ENCODE measurements at places on chromosomes 7 and 10.

GRCh38 chr7:99440195-99440594 lies 1.5 kb downstream of the CPSF4 start:
- no peak for DNase-seq

DNA sequence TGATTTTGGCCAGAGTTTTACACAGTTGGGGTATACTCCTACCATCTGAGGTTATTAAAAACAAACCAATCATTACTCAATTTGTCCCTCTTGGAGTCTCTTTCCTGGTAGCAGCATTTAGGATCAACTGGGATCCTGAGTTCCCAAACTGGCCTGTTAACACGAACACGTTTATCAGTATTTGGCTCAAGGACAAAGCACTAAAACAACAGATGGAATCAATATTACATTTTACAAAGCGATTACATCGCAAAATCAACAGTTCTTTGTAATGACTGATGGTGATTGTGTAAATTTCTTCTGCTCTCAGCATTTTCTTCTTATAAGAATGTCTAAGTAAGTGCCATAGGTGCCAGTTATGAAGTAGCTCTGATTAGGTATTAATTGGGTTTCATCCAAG lies 582.9 kb upstream of the ANKRD30A start:
- peak; percentile 62 for DNase-seq

- no peak for DNase-seq
Measured at GRCh38 chr7:13307040-13307439, 619.6 kb downstream of the ARL4A start.

DNA sequence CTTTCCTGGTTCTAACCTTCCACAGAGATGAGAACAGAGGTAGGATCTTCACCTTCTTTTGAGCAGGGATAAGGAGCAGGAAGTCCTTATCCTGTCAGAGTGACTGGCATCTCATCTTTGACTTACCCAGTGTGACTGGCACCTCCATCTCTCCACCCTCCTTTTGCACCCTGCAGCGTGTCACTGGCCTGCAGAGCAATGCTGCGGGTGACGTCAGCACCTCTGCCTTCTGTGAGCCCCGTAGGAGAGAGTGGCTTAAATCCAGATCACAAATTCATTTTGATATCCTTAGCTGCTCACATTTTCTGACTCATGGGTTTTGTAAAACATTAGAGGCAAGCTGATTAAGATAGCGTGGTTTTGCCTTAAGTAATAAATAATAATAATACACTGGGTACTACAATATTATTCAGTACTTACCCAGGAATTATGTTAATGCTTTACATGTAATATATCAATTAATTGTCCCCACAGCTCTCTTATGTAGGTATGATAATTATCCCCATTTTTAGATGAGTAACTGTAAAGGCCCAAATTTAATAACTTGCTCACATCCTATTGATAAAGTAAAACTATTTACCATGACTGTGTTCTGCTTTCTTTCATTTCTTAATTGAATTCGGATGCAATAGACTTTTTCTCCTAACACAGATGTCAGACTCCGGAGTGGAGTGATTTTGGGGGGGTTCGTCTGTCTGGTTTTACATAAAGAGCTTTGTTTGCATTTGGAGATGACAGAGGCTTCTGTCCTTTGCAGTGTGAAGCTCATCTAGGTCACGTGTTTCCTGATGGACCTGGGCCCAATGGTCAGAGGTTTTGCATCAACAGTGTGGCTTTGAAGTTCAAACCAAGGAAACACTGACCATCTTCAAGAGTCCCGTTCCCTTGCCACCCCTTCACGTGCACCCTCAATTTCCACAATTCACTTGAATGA lies 24.9 kb downstream of the MSRB2 start:
- DNase-seq: no peak

DNA sequence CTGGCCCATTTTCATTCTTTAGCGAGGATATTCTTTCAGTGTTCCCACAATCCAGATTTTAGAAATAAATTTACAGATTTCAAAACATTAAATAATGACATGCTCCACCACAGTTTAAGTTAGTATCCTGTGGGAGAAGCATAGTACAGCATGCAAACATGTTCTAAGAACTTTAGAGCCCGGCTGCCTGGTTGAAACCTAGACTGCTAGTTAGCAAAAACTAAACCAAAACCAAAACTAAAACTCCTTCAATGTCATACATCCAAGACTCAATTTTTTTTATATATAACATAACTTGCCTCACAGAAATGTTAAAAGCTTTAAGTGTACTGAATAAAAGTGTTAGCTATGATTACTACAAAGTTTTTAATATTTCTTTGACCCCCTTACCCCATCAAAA lies 17.0 kb downstream of the TRA2A start:
- no peak for DNase-seq

- DNase-seq: no peak
Measured at GRCh38 chr10:14205233-14205632, 125.5 kb downstream of the FRMD4A start.

DNA sequence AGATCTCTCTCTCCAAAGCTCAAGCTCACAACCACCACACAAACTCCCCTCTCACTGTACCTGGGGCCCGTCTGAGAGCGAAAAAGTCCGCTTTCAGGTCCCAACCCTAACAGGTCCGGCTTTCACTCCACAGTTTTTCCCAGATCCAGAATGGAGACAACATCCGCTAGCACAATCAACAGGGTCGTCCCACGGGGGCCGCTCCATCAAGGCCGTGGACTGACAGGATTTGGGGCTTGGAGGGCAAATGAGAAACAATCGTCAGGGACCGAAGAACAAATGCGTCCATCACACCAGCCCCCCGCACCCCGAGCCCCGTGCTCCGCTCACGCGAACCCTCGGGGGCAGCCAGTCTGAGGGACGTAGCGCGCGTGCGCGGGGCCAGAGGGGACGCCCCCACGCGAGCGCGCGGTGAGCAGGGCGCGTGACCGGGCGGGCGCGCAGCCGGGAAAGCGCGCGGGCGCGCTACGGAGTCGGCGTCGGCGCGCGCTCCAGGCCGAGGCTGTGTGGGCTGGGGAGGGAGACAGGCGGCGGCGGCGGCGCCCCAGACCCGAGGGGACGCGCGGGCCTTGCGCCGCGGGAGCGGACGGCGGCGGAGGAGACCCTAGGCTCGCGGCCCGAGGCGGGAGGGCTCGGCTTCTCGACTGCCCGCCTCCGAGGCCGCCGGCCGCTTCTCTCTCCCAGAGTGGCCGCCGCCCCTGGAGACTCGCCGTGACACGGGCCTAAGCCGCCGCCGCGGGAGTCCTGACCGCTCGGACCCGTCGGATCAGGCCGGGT lies at the start of gene SLK:
SLK (plus strand) TSS at position 470 of the 777 bp plus-strand sequence. CDS start 606 bp downstream, outside the sequence.
- DNase-seq: peak; percentile 65

GRCh38 chr10:77036993-77037734 lies 600.4 kb downstream of the KCNMA1 start:
- DNase-seq: no peak

DNA sequence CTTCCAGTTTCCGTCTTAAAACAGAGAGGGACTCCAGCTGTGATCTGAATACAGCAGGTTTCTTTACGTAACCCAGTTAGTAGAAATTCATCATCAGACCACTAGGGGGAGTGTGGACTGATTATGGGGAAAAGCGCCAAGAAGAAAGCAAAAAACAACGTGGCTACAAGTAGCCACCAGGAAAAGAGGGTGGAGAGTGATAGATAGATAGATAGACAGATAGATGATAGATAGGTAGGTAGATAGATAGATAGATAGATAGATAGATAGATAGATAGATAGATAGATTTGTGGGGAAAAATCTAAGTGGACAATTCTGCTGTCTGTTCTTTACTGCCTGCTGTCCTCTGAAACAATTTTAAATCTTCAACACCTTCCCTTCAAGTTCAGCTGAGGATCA lies 12.7 kb upstream of the AKR1B10 start:
- DNase-seq: peak; percentile 47

DNA sequence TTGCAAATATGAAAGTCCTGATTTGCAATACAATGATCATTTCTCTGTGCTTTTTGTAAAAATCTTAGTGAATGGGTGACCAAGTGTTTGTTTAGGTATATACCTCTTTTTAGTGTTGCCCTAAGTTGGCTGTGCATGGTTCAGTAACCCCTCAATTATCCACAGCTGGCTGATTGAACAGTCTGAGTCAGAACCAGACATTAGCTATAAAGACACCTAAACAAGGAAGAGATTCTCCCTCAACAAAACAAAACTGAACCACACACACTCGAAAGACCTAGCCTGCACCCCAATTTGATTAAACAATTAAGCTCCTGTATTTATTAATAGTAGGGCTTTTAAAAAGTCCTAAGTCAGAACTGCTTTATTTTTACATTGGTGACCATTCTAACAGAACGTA lies 2.8 kb downstream of the RSBN1L start:
- no peak for DNase-seq

GRCh38 chr10:97291357-97292096 lies 910 bp downstream of the ARHGAP19 start:
- DNase-seq: no peak

DNA sequence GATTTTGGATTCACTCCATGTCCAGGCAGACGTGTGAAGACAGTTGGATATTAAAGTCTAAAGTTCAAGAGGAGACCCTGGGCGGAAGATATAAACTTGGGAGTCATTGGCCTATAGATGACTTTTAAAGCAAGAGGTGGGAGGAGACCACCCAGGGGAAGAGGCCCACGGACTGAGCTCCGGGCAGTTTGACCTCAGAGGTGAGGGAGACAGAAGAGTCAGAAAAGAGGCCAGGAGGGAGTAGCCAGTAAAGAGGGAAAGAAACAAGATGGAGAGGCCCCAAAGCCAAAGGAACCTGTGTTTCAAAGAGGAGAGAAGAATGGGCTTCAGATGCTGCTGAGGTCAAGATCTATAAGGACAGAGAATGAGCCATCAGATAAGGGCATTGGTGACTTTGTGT lies 11.4 kb downstream of the CARD11 start:
- DNase-seq: no peak

DNA sequence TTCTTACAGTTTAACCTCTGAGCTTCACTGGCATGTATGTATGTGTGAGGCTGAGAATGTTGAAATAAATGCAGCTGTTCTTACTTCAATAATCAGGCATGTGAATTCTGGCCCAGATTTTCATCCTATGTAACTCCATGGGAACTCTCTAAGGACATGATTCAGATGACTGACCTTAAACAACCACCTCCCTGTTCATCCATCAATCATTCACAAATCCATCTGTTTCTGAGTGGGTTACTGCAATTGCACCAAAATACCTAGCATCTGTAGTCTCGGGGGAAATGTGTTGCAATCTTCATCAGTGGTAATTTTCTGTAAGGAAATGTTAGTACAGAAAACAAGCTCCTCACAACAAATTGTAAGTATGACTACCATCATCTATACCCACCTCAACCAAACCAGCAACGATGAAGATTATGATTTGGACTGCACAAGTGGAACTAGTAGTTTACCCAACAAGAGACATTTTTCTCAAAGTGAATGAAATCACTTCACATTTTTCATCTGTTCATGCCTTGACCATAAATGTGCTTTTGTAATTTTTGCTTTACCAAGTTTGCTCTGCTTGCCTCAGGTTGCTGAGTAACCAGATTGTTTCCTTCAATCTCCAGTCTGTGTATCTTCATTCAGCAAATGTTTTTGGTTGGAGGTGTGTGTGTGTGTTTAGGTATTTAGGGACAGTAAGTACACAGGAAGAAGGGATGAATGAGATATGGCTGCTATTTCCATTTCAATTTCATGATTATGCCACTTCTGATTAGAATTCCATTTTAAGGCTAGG lies 65.7 kb upstream of the FZD8 start:
- peak; percentile 24 for DNase-seq

DNA sequence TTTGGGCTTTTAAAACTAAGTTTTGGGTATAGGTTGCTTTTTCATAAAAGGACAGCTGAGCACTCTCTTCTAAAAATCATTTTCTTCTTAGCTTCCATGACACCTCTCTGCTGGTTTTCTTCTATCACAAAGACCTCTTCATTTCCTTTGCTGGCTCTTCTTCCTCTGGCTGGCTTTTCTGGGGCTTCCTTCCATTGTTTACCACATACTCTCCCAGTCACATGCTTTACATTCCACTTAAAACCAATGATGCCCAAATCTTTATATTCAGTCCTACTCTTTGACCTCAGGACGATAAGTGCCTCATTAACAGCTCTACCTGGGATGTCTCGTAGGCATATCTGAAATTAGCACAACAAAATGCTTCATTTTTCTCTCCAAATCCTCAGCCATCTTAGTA lies 26.8 kb downstream of the FAM133B start:
- DNase-seq: no peak

GRCh38 chr10:19958787-19959186 lies 142.6 kb downstream of the PLXDC2 start:
- DNase-seq: no peak

- DNase-seq: no peak
Measured at GRCh38 chr7:16765436-16765859, 11.9 kb downstream of the TSPAN13 start.

DNA sequence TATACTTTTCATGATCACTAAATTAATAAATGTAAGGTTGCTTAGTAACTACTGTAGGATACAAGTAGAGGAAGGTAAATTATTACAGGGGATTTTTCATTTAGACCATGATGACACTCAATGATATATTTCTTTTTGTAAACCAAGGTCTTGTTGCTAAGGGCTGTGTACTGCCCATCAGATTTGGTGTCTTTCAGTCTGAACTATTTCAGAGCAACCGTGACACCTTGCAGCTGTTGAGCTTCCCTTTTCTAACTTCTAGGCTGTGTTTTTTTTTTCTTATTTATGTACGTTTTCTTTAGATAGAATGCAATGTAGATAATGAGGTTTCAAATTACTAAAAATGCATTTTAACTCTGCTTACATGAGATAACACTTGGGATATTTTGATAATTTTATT lies 292.0 kb upstream of the MBL2 start:
- DNase-seq: no peak

- no peak for DNase-seq
Measured at GRCh38 chr10:227014-227413, 91.8 kb downstream of the ZMYND11 start.

DNA sequence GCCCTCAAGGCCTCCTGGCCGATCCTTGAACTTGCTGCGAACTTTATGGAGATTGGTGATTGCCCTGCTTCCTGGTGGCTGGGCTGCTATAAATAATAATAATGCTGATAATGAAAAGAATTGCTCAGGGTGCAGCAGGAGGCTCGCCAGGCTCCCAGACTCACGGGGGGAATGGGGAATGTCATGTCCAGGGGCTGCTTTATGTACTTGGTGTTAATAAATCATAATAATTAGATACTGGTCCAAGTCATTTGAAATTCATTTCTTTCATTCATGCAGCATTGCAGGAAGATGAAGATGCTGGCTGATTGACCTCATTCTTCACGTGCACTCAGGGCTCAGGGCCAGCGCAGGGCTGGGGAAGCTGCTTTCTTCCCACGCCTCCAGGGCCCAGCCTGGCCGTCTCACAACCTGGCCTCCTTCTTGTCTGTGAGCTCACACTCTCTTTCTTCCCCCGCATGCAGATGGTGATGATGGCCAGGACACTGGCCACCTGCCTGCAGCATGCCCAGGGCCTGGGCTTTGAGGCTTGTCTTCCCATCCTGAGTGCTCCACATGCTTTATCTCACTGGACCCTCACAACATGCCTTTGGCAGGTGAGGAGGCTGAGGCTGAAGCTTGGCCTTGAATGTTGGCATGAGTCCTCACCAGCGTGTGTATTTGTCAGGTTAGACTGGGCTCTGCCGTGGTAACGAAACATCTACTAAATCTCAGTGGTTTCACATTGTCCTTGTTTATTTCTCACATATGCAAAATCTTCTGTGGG lies 138.4 kb upstream of the TNS3 start:
- DNase-seq: no peak

Data from fibroblast of skin of left quadriceps (primary cell).